Activated gamma-delta T cell (primary cell): ENCODE measurements at places on chromosomes 3 and 15.
A peak's percentile ranks its signal among the peaks of the same experiment; 100 is the strongest.

DNA sequence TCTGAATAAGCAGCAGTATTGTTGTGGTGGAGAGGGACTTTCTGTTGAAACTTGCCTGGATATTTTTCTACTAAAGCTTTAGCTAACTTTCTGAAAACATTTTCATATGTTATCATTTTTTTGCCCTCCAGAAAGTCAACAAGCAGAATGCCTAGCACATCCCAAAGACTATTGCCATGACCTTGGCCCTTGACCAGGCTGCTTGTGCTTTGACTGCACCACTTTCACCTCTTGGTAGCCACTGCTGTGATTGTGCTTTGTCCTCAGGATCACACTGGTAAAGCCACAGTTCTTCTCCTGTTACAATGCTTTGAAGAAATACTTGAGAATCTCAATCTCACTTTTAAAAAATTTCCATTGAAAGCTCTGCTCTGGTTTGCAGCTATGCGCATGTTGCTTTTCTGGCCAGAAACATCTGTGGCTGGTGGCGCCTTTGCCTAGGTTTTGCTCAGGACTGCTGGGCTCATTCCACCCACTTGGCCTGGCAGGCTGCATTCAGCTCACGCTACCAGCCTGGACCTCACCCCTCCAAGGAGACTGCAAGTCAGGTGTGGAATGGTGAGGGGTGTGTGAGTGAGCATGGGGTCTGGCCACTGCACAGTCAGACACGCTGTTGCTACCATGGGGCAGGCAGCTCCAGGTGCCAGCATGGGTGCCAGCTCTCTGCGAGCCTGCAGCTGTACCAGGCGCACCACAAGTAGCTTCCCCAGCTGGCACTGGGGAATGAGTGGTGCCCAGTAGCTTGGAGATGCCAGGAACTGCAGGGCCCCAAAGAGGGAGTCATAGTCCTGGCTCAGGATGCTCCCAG lies 89.8 kb upstream of the TNFSF10 start:
- DNase-seq = no peak

DNA sequence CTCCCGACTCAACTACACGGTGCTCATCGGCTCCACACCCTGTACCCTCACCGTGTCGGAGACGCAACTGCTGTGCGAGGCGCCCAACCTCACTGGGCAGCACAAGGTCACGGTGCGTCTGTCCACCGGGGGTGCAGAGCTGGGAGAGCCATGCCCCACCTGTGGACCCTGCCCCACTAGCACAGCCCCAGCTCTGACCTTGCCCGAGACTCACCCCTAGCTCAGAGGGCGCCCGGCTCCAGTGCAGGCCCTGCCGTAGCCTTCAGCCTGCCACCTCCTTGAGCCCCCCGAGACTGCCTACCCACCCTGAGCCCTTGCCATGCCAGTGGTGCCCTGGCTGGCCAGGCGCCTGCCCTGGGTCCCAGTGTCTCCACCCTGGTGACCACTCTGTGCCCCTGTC lies 34.9 kb downstream of the PLXNA1 start:
- no peak for DNase-seq

DNA sequence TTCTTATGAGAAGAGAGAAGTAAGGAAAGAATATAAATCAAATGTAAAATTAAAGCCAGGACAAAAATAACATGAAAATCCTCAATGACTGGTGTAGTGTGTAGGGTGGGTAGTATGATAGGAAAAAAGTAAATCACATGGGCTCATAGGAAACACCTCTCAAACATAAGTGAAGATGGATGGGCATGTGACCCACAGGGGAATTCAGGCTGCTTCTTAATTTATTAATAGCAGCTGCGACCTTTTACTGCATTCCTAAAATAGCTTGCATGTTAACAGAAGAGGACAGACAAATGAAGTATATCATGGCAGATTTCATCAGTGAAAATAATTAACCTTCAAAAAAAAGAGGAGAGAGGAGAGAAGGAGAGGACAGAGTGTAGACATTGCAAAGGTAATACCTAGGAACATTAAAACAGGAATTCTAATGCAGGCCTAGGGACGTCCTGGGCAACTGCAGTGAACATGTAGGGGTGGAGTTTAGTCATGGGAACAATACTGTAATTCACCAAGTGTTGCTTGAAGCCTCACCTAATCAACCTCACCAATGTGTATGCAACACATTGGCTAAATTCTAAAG lies 132.9 kb downstream of the KCNMB2 start:
- no peak for DNase-seq

DNA sequence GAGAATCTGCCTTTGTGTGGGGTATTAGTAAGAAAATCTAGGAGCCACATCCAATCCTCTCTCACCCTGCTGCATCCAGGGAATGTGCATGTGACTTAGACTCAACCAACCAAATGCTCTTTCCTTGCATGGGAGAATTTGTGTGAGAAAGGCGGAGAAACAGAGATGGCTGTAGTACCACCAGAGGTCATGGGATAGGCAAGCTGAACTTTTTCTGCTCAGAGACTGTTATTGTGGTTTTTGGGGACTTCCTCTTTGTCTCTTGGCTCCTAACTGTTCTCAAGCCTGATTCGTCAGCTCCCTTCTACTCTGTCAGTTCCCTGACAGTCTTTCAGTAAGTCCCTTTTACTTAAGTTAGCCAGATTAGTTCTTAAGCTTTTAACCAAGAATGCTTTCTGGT lies 2.6 kb upstream of the ZSCAN2 start:
- DNase-seq = no peak

- no peak for DNase-seq
Observed at GRCh38 chr3:132519914-132520313, 77.2 kb upstream of the ACKR4 start.

GRCh38 chr3:29281344-29282241 lies 722 bp downstream of the RBMS3 start:
- DNase-seq = no peak

- DNase-seq = no peak
Observed at GRCh38 chr3:29568355-29568754, 287.5 kb downstream of the RBMS3 start.

DNA sequence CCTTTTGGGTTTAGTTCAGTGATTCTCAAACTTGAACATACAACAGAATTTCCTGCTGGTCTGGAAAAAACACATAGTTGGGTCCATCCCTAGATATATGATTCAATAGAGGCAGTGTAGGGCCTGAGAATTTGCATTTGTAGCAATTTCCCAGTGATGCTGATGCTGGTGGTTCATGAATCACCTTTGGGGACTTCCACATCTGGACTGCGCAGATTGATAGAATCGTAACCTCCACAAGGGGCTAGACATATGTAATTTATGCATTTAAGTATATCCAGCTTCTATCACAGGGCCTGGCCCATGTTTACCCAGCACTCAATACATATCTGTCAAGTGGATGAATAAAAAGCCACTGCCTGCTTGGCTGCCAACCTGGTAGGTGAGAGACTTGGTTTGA lies 33.8 kb upstream of the SUCLG2 start:
- no peak for DNase-seq

GRCh38 chr3:79769229-79769628 lies 1.4 kb upstream of the ROBO1 start:
- DNase-seq = no peak

DNA sequence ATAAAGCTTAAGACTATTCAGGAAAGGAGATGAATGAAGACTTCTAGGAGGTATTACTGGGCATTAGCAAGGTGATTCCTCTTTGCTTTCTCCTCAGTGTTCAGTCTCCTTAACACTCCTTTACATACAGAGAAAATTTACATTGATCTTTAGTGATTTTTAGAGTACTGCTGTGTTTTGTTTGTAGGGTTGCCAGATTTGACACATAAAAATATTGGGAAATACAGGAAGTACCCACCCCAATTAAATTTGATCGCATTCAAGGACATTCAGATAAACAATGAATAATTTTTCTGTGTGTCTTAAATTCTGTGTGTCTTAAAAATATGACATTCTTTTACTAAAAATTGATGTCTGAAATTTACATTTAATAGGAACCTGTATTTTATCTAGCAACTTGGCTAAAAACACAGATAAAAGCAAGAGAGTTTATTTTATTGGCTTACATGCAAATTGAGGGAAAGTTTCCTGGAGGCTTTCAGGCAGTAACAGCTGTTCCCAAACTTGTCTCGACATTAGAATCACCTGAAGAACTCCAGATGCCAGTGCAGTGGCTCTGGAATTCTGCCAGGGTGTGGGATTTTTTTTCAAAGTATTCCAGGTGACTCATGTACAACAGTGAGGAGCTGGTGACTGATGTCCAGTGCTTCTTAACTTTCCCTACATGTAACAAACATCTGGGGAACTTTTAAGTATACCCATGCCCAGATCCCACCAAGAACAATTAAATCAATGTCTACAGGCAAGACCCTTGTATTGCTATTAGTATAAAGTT lies 23.4 kb upstream of the PLOD2 start:
- no peak for DNase-seq

GRCh38 chr3:25432176-25432720 lies 4.2 kb downstream of the RARB start:
- no peak for DNase-seq

GRCh38 chr15:79341396-79341795 lies 30.5 kb downstream of the TMED3 start:
- DNase-seq = no peak

- DNase-seq = peak; percentile 66
Observed at GRCh38 chr15:41115652-41116115, 396 bp downstream of the INO80 start.

- DNase-seq = no peak
Observed at GRCh38 chr15:22806156-22806555, 19.7 kb downstream of the NIPA1 start.

DNA sequence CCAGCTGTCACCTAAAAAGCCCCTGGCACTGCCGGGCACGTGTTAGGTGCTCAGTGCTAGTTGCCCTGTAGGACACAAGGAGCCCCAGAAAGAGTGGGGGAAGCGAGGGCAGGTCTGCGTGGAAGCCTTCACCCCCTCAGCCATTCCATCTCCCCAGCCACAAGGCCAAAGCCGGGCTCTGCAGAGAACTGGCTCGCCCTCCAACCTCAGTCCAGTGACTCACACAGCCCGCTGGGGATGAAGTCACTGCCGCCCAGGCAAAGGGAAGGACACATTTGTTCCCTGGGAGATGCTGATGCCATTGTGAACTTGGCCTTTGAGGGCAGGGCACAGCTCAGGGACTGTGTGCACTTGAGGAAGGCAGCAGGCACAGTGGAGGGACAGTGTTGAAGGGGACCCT lies 48.1 kb downstream of the IQSEC1 start:
- no peak for DNase-seq

DNA sequence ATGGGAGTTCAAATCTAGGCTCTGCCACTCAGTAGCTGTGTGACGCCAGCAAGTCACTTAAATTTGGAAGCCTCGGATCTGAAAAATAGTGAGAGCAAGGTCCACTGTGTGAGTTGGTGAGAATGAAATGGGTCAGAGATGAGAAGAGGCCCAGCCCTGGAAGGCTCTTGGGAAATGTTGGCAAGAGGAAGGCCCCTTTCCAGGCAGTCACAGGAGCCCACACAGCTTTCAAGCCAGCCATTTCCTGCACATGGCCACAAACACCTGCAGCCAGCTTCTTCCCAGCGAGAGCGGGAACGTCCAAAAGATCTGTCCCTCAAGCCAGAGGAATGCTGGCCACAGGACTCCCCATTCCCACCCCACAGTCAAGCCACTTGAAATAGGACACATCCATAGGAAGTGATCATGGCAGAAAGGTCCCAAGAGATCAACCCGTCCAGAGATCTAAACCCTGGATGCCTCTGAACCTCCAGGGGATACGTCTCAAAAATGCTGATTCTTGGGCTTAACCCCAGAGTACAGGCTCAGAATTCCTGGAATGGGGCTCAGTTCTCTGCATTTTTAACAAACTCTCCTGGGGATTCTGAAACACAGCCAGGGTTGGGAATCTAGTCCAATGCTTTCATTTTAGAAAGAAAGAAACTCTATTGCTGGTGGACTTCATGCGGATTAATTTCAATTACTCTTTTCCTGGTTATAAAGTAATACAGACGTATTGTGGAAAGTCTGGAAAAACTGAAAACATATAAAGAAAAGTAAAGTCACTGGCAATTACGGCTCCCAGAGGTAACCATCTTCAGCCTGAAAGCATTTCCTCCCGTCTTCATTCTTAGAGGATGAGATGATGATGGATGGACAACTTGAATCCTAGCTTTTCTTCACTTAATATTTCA lies 35.9 kb downstream of the NTRK3 start:
- DNase-seq = no peak

GRCh38 chr15:70050970-70051369 lies 46.7 kb downstream of the TLE3 start:
- DNase-seq = no peak

DNA sequence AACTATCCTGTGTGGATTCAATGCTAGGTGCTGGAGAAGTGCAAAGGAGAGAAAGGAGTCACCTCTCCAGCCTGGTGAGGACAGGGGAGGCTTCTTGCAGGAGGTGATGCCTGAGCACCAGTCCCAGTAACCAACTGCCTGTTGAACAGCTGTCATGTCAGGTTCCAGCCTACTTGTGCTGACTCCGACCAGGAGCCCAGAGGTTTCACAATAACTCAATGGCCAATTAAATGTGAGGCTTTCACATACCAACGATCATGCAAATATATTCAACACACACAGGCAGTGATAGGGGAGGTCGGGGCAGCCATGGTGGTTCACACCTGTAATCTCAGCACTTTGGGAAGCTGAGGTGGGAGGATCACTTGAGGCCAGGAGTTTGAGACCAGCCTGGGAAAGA lies 7.7 kb downstream of the SORD start:
- no peak for DNase-seq

GRCh38 chr15:37099319-37100108 lies 835 bp downstream of the MEIS2 start:
- no peak for DNase-seq

DNA sequence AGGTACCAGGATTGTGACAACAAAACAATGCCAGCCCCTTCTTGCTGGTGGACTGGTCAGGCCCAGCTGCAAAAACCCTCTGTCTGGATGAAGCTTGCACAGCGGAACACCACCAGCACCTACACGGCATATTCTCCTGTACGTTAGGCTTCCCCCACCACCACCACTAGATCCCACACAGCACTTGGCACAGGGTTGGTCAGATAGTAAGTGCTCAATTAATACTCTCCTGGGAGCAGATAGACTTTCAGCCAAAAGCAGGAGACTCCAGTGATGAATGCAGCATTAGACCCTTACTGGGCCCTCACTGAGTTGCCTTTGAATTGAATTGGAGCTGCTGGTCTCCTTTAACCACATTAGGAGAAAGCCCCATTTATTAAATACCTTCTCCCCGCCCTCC lies 97.9 kb downstream of the CPN2 start:
- DNase-seq = no peak

- DNase-seq = no peak
Observed at GRCh38 chr15:93500155-93500554, 411.1 kb upstream of the RGMA start.

GRCh38 chr15:35444557-35445204 lies 101.3 kb downstream of the DPH6 start:
- no peak for DNase-seq

DNA sequence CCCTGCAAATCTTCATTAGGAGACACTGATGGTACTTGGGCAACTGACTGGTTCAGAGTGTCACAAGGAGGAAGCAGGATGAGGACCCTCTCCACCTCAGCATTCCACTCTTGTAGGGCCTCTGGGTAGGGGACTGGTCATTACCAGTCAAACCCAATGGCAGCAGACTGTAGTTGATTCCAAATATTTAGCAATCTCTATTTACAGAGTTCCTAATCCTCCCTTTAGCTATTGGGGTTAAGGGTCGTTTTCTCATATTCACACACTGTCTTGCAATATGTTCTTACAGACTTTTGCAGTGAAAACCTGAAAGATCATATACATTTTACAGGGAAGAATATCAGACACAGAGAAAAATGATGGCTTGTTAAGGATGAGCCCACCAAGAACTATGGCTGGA lies 397.7 kb downstream of the GAP43 start:
- DNase-seq = no peak
